Placental epithelial cell (primary cell): ENCODE measurements at places on chromosomes 11 and 22. TPM values are rescaled to one million over a fixed set of nuclear protein-coding genes. Genes with fewer than 3 reads are reported as not detected.

OR8H2 gene
- total RNA-seq = not detected in 2 replicates

OR6Q1 gene
- not detected in 2 replicates for total RNA-seq

TMEM132A gene
- total RNA-seq = 61.7 and 75.8 TPM in 2 replicates

NPTXR gene
- 0.43 and 0.79 TPM in 2 replicates for total RNA-seq

MYBPC3 gene
- total RNA-seq = not detected in 2 replicates

LTO1 gene
- 17.3 and 19.4 TPM in 2 replicates for total RNA-seq

CD6 gene
- 0.65 TPM in 1 of 2 replicates, not detected in the other for total RNA-seq

PNPLA2 gene
- 25.8 and 26.7 TPM in 2 replicates for total RNA-seq

SLC22A25 gene
- total RNA-seq = not detected in 2 replicates

RGL4 gene
- total RNA-seq = not detected in 2 replicates

TSSK2 gene
- total RNA-seq = not detected in 2 replicates

NCF4 gene
- 0.65 and 3.5 TPM in 2 replicates for total RNA-seq

SERHL2 gene
- 4.8 and 12.6 TPM in 2 replicates for total RNA-seq

MS4A6A gene
- not detected in 2 replicates for total RNA-seq

BARX2 gene
- not detected in 2 replicates for total RNA-seq

PLXNB2 gene
- total RNA-seq = 146 and 180 TPM in 2 replicates

YAP1 gene
- 256 and 356 TPM in 2 replicates for total RNA-seq

LRRC75B gene
- total RNA-seq = 6.7 and 8.2 TPM in 2 replicates

TIRAP gene
- total RNA-seq = 7.1 and 9.1 TPM in 2 replicates

MPZL3 gene
- 35.3 and 61.1 TPM in 2 replicates for total RNA-seq

SCO2 gene
- total RNA-seq = 2.4 and 3.3 TPM in 2 replicates

PKP3 gene
- 417 and 687 TPM in 2 replicates for total RNA-seq

NXPE2 gene
- 0.76 and 0.79 TPM in 2 replicates for total RNA-seq

OR52I1 gene
- total RNA-seq = not detected in 2 replicates

RAB39A gene
- total RNA-seq = 0.11 and 0.39 TPM in 2 replicates

P2RY6 gene
- total RNA-seq = 1.8 and 8.2 TPM in 2 replicates

LRRC74B gene
- total RNA-seq = not detected in 2 replicates

CHRM1 gene
- total RNA-seq = not detected in 2 replicates

TEX54 gene
- total RNA-seq = not detected in 2 replicates

MCHR1 gene
- total RNA-seq = 0.33 and 0.39 TPM in 2 replicates

PTPN5 gene
- not detected in 2 replicates for total RNA-seq

DNHD1 gene
- 5.4 and 6.7 TPM in 2 replicates for total RNA-seq

MUC15 gene
- total RNA-seq = 0.33 and 0.39 TPM in 2 replicates

ROM1 gene
- total RNA-seq = 0.54 and 4.7 TPM in 2 replicates

TMPRSS5 gene
- 0.39 and 0.65 TPM in 2 replicates for total RNA-seq

NDUFS3 gene
- 53.0 and 71.9 TPM in 2 replicates for total RNA-seq

TTC17 gene
- 57.2 and 78.1 TPM in 2 replicates for total RNA-seq

ANO9 gene
- total RNA-seq = 9.0 and 57.4 TPM in 2 replicates

ENTHD1 gene
- not detected in 2 replicates for total RNA-seq

CHCHD10 gene
- 0.87 and 4.7 TPM in 2 replicates for total RNA-seq

FGF3 gene
- not detected in 2 replicates for total RNA-seq

SLC17A6 gene
- not detected in 2 replicates for total RNA-seq

CTSF gene
- 11.1 and 71.5 TPM in 2 replicates for total RNA-seq

RAG2 gene
- not detected in 2 replicates for total RNA-seq

LZTR1 gene
- total RNA-seq = 45.1 and 53.0 TPM in 2 replicates

C1QTNF4 gene
- total RNA-seq = 2.0 and 3.6 TPM in 2 replicates

SOX6 gene
- total RNA-seq = 0.11 and 0.39 TPM in 2 replicates

TRIM48 gene
- total RNA-seq = not detected in 2 replicates

TRIM66 gene
- 6.2 and 11.8 TPM in 2 replicates for total RNA-seq

PRRG4 gene
- 4.9 and 9.4 TPM in 2 replicates for total RNA-seq

SLC1A2 gene
- not detected in 2 replicates for total RNA-seq

NUCB2 gene
- 48.8 and 66.7 TPM in 2 replicates for total RNA-seq

CRYBA4 gene
- total RNA-seq = not detected in 2 replicates

CRYBB1 gene
- not detected in 2 replicates for total RNA-seq

GNAZ gene
- 6.3 and 41.1 TPM in 2 replicates for total RNA-seq
